Activated CD8-positive, alpha-beta T cell treated with anti-CD3 and anti-CD28 coated beads, Interleukin-2, amount 10 ng/mL, durations not matched to agents 7 days and 5 days (primary cell): ENCODE measurements at places on chromosomes 6 and 20. TPM values are rescaled to one million over a fixed set of nuclear protein-coding genes. Genes with fewer than 3 reads are reported as not detected.

C20orf144 gene
- total RNA-seq, result 0.16 TPM

SALL4 gene
- not detected for total RNA-seq

PCMT1 gene
- 104 TPM for total RNA-seq

- no peak for DNase-seq
- H3K27ac ChIP-seq, result no peak overlapping the region
- no peak overlapping the region for H3K4me3 ChIP-seq
- H3K4me1 ChIP-seq, result peaks cover 32% of the 10 kb centered on the region
- no peaks in the 10 kb centered on the region for H3K27me3 ChIP-seq
These were observed 6.0 kb upstream of the RBM38 start for GRCh38 chr20:57384953-57385761.

GRCh38 chr20:22312744-22313346 is 271.5 kb downstream of the FOXA2 start:
- H3K4me1 ChIP-seq, result no peaks in the 10 kb centered on the region
- H3K36me3 ChIP-seq, result no peaks in the 10 kb centered on the region
- no peak overlapping the region for H3K4me3 ChIP-seq
- H3K27ac ChIP-seq, result no peak overlapping the region
- H3K27me3 ChIP-seq, result no peaks in the 10 kb centered on the region

GRCh38 chr20:23683281-23683680 is 5.6 kb downstream of the CST4 start:
- no peaks in the 10 kb centered on the region for H3K4me1 ChIP-seq
- no peak overlapping the region for H3K4me3 ChIP-seq
- no peak for DNase-seq
- peaks cover 15% of the 10 kb centered on the region for H3K27me3 ChIP-seq
- no peaks in the 10 kb centered on the region for H3K36me3 ChIP-seq
- H3K27ac ChIP-seq, result no peak overlapping the region

- no peaks in the 10 kb centered on the region for H3K36me3 ChIP-seq
- H3K27ac ChIP-seq, result no peak overlapping the region
- no peak for DNase-seq
- H3K4me1 ChIP-seq, result no peaks in the 10 kb centered on the region
- no peaks in the 10 kb centered on the region for H3K27me3 ChIP-seq
These were observed 711.1 kb downstream of the KIF16B start for GRCh38 chr20:15862178-15862577.

GRCh38 chr20:47466704-47467459 is 34.8 kb upstream of the NCOA3 start:
- H3K4me3 ChIP-seq, result no peak overlapping the region
- no peak overlapping the region for H3K27ac ChIP-seq
- peaks cover 2% of the 10 kb centered on the region for H3K4me1 ChIP-seq
- H3K36me3 ChIP-seq, result no peaks in the 10 kb centered on the region
- no peak for DNase-seq
- H3K27me3 ChIP-seq, result no peaks in the 10 kb centered on the region

DNA sequence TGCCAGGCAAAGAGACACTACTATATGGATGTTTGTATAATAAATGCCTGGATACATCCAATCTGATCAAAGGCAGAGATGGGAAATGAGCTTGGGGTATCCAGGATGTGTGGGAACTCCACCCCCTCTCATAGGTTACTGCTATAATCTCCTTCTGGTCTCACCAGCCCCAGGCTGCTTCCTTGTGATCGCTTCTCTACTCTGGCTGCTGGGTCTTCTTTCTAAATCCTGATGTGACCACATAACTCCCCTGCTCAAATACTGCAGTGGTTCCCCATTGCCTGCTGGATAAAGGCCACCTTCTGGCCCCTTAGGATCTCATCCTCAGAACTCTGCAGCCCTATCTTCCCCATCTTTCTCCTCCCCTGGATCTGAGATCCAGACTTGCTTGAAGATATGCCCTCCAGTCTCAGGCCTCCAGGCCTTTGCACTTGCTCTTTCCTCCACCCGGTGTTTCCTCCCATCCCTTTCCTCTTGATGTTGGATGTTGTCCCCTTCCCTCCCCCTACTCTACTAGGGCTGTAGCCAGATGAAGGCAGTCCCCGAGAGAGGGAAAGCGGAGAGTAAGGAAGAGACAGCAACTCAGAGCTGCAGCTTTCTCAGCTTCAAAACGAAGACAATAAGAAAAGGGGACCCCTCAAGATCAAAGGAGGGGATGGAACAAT is 828 bp upstream of the XKR7 start:
- no peak overlapping the region for H3K27ac ChIP-seq
- no peaks in the 10 kb centered on the region for H3K36me3 ChIP-seq
- peaks cover 6% of the 10 kb centered on the region for H3K4me1 ChIP-seq
- H3K27me3 ChIP-seq, result peaks cover 44% of the 10 kb centered on the region
- peak overlapping the region; percentile 53 for H3K4me3 ChIP-seq
